ENCODE measurements at places on chromosomes 1 and 21.

GRCh38 chr1:6416906-6417305 is 2.8 kb downstream of the HES2 start:
- DNase-seq: no peak

- no peak for DNase-seq
These were observed 62.1 kb downstream of the SNX7 start for GRCh38 chr1:98723574-98723973.

DNA sequence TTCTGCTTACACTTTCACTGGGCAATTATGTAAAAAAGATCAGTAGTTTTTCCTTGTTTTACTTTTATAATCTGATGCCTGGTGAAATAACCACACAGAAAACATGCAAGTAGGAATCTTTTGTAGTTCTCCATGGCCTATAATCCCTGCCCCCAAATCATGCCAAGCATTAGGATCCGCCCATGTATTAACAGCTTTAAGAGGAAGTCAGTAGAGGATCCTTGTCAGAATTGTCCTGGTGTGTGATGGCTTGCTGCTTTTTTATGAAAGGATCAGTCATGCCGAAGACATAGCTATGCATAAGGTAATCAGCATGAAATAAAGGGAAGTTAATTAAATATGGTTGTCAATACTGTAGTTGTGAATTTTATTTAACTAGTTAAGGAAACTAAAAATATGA is 20.0 kb downstream of the ADGRL2 start:
- no peak for DNase-seq

GRCh38 chr1:30319765-30320580 is 403.4 kb downstream of the MATN1 start:
- DNase-seq: no peak

DNA sequence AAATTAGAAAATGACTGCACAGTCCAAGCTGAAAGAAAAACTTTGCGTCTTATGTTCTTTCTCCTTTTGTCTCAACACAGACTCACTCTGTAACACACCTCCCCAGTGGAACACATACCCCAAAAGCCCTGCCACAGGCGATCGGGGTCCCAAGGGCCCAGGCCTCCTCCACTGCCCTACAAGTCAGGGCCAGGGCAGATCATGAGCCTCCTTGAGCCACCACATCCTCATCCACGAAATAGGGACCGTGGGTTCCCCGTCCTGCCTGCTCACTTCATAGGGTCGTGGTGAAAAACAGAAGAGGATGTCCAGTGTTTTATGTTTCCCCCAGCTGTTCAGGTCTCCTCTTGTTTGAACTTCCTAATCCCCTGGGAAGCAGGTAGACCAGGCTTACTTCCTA is 116.7 kb downstream of the KCNN3 start:
- DNase-seq: no peak

- no peak for DNase-seq
These were observed 713.8 kb downstream of the KCNT2 start for GRCh38 chr1:195894411-195894810.

- no peak for DNase-seq
These were observed 632.7 kb upstream of the NR5A2 start for GRCh38 chr1:199394856-199395255.

DNA sequence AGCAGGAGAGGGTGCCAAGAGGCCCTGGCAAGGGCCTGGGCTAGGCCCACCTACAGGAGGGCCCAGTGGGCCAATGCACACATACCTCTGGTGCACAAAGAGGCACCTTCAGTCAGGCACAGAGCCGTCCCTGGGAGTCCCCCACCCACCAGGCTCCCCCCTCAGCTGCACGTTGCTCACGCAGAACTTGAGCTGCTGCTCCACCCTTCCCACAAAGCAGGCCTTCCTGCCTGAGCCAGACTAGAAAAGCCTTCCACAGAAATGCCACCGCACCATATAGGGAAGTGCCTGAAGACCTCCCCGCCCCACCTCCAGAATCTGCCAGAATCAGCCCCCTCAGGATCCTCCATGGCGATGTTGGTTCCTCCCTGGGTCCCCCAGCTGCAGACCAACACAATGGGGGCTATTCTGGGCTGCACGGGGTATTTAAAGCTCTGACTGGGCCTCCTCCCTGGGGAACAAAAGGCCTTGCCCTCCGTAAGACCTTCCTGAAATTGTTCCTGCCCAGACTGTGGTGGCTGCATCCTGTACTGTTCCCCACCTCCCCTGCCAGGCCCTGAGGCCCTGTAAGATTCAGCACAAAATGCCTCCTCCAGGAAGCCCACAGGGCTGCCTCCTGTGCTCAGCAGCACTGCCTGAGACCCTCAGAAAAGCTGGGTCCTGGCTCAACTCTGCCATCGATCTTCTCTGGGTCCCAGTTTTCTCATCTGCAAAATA is 27.2 kb downstream of the HSPG2 start:
- no peak for DNase-seq

GRCh38 chr1:86289161-86289560 is 107.0 kb downstream of the ODF2L start:
- no peak for DNase-seq

GRCh38 chr21:17671733-17672132 is 59.0 kb upstream of the BTG3 start:
- no peak for DNase-seq

Data from stimulated activated CD8-positive, alpha-beta memory T cell treated with anti-CD3 and anti-CD28 coated beads, Interleukin-7, amount 100 ng/mL, for 1 hour (primary cell).